AG20443 (cell line): ENCODE measurements at places on chromosomes 16 and 17.
A peak's percentile ranks its signal among the peaks of the same experiment; 100 is the strongest.

GRCh38 chr16:72824761-72825160 lies 223.2 kb downstream of the ZFHX3 start:
- no peak for DNase-seq

GRCh38 chr17:63431939-63432804 lies 13.9 kb downstream of the CYB561 start:
- DNase-seq = no peak

GRCh38 chr17:35345445-35345925 lies 27.9 kb downstream of the SLFN11 start:
- DNase-seq = peak; percentile 13

DNA sequence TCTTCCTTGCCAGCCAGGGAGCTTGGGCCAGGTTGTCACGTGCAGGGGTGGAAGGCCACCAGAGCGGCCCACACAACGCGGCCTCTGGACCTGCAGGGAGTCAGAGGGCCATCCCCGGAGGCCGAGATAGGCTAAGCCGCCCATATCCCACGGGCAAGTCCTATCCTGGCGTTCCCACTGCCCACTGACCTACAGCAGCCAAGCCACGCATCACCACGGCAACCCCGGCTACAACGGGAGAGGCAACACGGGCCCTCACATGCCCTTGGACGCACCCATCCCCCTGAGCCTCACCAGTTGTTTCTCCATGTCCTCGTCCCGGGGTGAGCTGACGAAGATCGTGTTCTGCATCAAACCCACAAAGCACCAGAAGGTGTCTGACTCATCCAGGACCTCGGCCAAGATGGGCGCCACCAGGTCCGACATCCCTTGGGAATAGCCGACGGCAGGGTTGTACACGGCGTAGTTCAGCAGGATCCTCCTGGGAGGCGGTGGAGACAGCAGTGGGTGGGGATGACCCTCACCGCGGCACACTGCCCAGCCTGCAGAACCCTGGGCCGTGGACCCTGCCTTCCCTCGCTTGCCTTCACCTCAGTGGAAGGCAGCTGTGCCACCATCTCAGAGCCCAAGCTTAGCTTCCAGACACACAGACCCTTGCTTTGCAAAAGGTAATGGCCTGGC lies 88.2 kb downstream of the TBC1D16 start:
- DNase-seq = no peak

GRCh38 chr17:14042411-14042810 lies 26.9 kb upstream of the COX10 start:
- no peak for DNase-seq

DNA sequence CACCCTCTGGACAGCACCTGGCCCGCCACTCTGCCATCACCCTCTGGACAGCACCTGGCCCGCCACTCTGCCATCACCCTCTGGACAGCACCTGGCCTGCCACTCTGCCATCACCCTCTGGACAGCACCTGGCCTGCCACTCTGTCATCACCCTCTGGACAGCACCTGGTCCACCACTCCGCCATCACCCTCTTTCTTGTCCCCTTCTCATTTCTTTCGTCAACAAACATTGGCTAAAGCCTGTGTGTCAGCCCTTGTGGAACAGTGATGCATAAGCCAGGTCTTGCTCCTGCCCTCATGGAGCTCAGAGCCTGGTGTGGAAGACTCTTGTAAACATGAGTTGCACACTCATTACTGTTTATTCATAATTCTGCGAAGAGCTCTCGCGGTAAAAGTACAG lies 31.2 kb downstream of the CDK5R1 start:
- no peak for DNase-seq

GRCh38 chr16:27547134-27547533 lies 2.6 kb downstream of the GTF3C1 start:
- DNase-seq = peak; percentile 82

- DNase-seq = no peak
These were observed 3.5 kb upstream of the SPPL2C start for GRCh38 chr17:45841186-45841585.

DNA sequence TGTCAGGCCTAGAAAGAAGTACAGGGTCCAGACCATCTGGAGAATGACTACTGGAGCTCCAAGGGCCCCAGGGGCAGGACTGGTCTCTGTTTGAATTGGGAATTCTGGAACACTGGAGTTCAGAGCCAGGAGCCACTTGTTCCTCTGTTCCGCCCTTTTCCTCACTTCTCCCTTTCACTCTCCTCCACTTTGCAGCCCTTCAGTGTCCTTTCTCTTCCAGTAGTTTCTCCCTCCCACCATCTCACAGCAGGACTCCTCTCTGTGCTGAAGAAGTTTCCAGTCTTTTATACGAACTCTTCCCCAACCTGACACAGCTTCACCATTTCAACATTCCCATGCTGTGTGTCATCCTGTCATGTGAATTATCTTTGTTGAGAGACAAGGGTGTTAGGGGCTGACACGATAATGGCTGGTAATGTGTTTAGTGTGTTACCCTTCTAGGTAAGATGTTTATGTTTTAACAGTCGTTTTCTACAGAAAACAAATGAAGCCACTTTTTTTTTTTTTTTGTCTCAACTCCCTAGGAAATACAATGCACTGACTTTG lies 180.3 kb upstream of the MYOCD start:
- no peak for DNase-seq

DNA sequence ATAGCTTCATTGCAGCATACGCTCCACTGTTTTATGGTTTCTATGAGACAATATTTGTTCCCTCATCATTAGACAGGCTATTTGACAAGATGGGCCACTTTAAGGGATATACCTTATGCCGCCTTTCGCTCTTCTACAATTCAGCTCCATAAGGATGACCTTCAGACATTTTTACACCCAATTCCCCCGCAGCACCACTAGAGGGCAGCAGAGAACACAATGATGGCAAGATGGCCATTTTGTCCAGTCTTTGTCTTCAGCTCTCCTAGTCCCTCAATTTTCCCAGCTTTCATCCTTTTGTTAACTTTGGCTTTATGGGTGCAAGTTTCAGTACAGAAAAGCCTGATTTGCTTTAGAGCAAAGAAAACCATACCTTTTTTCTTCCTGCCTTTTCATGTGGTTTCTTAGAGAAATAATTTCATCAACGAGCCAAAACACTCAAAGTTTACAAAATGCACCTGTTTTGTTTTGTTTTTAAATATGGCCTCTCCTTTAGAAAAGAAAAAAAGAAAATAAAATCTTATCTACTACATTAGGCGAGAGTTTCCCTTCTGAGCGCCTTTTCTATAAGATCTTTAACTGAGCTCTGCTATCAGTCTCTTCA lies 355.3 kb downstream of the TOX3 start:
- peak; percentile 82 for DNase-seq

GRCh38 chr16:87765473-87765775 lies 362 bp downstream of the KLHDC4 start:
- peak; percentile 36 for DNase-seq

DNA sequence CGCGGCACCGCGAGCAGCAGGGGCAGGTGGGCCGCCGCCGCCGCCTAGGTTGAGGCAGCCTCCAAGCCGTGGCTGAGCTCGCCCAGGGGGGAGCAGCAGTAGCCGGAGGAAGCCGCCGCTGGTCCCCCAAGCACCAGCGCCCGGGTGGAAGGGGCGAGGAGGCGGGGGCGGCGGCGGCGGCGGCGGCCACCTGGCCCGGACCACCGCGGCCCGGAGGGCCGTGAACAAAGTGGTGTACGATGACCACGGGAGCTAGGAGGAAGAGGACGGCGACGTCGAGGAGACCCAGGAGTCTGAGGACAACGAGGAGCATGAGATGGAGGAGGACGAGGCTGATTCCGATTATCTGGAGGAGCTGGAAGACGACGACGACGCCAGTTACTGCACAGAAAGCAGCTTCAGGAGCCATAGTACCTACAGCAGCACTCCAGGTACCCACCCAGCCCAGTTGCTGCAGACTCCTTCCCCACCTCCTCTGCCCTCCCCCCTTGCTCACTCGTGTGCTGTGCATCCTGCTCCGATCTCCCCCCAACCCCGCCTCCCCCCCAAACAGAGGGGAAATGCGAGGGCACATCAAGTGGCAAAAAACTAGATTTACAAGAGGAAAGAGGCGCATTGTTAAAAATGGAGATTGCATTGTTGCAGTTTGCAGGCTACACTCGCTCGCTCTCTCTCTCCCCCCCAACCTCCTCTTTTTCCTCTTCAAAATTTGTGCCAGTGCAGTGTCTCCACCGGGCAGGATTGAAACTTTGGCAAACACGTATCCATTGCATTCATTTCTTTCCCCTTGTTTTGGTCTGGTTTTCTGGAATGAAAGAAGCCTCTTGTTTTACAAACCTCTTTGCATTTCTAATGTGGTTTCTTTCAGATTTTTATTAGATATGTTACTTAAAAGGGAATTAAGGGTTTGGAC lies 41.8 kb upstream of the AMZ2 start:
- DNase-seq = peak; percentile 50

DNA sequence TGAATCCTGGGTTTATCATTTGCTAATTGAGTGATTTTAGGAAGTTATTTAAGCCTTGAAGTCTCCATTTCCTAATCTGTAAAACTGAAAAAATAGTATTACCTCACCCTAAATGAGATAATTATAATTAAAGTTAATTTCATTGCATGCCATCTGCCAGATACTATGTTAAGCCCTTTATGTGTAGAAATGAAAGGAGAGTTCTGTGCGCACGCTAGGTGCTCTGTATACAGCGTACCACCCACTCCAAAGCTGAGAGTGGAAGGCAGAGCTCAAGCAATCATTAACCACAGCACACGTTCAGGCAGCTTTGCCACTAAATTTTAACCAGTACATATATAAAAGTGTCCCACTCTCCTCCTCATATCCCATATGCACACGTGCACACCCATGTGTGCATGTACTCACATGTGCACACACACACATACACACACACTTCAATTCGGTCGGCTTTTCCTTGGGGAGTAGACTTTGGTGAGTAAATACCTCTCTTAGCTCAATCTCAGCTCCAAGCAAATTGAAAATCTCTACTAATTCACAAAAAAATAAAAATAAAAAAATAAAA lies 204.8 kb downstream of the GRIN2A start:
- DNase-seq = no peak

DNA sequence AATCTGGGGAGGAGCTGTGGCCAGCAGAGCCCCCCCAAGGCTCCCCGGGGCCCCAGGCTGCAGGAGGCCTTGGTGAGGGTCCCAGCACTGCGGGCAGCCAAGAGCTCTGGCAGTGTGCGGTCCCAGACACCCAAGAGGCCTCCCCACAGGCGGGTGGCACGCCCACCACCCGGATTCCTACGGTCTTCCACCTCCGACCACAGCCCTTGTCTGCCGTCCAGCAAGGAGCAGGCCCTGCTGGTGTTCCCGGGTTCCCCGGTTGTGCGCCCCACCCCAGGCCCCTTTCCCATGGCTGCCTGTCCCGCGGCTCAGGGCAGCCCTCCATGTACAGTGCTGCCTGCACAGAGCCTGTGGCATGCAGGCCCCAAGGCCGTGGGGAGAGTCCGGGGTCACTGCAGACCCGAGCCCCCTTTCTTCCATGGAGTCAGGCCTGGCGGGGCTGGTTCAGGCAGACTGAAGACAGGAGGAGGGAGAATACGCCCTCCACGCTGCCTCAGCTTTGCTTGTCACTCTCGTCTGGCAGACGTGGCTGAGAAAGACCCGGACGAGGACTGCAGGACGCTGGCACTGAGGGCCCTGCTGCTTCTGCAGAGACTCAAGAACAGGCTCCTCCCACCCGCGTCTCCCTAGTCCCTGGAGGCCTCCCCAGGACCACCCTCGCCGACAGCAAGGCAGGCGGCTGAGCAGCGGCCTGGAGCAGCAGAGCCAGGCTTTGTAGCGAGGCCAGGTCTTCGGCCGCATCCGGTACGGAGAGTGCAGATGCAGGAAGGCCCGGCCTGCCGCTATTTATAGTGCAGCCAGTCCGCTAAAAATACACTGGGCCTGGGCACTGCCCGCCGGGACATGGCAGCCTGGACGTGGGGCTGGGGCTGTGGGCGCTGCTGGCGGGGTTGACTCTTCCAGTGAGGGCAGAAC lies 16.4 kb downstream of the TELO2 start:
- no peak for DNase-seq

- no peak for DNase-seq
These were observed 6.0 kb upstream of the LPCAT2 start for GRCh38 chr16:55502801-55503366.

DNA sequence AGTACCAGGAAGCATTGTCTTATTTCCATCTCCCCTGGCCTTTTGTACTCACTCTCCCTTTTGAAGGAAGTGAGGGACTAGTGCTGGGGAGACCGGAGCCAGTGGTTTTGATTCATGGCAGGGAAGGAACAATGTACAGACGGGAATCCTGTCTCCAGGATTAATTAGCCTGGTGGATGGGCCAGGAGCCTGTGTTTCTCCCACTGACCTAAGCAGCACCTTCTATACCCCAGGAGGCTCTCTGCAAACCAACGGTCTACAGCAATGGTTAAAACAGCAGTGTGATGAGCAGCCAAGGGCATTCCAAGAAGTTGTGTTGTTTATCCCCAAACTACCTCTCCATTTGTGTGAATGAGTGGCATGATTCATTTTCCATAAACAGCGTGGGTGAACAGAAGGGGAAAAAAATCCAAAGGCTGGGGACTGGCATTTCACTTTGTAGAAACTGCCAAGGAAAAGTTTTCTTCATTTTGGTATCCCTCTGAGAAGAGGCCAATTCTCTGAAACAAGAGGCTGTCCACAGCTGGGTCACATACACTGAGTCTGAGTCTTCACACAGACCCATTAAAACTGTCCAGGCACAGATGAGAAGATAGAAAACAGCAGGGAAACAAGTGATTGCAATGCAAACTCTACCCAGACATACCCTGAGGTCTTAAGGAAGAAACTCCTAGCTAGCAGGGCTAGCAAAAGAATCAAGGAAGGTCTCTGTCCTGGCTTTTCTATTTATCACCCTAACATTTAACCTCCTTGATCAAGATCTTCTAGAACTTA lies 18.1 kb downstream of the ANKFN1 start:
- no peak for DNase-seq

GRCh38 chr17:51855806-51856205 lies 302.7 kb downstream of the CA10 start:
- DNase-seq = no peak

DNA sequence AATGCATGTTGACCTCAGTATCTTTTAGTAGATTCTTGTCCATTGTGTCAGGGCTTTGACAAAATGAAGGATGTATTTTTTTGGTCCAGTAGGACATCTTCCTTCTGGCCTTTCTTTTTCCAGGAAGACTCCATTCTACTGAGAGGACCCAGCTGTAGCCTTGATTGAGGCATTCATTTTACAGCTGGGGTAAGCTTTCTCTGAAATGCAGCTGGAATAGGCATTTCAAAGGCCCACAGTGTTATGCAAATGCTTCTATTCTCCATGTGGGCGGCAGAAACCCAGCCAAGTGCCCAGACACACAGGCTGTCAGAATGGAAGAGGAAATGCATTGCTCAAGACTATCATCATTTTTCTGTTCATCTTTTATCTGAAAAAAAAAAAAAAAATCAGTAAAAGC lies 629.0 kb upstream of the CDH8 start:
- no peak for DNase-seq

- no peak for DNase-seq
These were observed 22.5 kb downstream of the ZCCHC14 start for GRCh38 chr16:87470332-87470731.

- DNase-seq = no peak
These were observed 873 bp downstream of the PSME3IP1 start for GRCh38 chr16:57184887-57185445.

GRCh38 chr16:78259873-78260272 lies 160.4 kb downstream of the WWOX start:
- no peak for DNase-seq
